ENCODE measurements at places on chromosomes 3 and 15. TPM values are rescaled to one million over a fixed set of nuclear protein-coding genes. Genes with fewer than 3 reads are reported as not detected.

UBAP1L gene
- 7.5 TPM for total RNA-seq

GRCh38 chr3:184604039-184604601 lies 42.5 kb downstream of the EPHB3 start:
- no peak for DNase-seq

GRCh38 chr15:63291507-63291906 lies 14.1 kb downstream of the APH1B start:
- no peak for DNase-seq

GRCh38 chr3:78277220-78277619 lies 1237.3 kb downstream of the ROBO2 start:
- DNase-seq: no peak

DNA sequence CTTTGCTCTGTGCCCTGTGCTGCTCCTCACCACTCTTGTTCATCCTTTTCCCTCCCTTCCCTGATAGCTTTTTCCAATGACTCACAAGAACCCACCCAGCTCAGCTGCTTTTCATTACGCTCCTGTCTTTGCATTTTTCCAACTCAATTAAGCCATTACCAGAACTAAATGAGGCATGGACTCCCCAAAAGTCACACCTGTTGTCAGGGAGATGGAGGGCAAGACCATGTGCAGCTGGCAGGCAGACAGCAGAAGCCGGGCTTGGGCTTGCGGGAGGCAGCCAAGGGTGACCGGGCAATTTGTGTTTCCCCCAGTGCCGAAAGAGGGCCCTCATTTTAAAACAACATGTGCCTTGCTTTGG lies 64.3 kb downstream of the CASR start:
- DNase-seq: no peak

- DNase-seq: no peak
These were observed 9.0 kb downstream of the HCLS1 start for GRCh38 chr3:121651684-121652083.

GRCh38 chr3:1082108-1082507 lies 10.7 kb upstream of the CNTN6 start:
- no peak for DNase-seq

DNA sequence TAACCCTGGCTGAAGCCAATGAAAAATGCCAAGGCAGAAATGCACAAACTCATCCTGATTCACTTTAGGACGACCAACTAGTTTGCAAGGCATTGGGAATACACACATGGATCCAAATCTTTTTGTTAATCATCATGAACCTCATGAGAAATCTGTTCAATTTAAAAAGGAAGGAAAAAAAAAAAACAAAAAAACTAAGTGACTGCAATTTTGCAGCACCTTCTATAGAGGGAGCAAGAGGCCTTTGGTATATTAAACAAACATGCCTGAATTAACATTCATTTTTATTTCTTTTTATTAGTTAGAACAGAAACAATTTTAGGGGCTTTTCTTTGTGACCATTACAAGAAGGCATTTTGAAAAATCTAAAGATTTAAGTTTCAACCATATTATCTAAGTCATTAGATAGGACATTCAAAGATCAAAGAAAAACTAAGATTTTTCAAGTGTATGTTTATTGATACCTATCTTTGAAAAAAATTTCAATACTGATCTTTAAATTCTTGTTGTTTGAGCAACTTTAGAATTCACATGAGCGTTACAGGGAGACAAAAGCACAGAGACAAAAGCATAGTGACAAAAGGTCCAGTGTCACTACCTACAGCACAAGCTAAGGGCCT lies 182.4 kb downstream of the CBLB start:
- DNase-seq: peak; percentile 61

DNA sequence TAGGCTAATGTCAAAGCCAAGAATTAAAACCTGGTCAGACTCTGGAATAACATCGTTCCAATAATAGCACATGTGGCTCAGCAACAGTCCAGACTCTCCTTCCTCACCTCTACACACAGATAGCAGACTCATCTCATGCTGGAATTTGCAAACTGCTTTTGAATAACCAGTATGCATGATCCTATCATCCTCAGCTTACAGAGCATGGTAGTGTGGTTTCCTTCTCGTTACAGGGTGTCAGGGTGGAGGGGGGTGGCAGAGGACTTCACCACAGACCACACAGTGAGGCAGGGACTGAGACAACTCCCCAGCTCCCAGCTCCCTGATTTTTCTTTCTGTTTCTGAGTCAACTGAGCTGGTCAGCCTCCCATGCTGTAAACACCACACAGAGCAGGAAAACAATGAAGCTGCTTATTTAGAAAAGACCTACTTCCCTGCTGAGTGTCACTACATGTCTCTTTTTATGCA lies 101.6 kb downstream of the RPL22L1 start:
- peak; percentile 13 for DNase-seq

DNA sequence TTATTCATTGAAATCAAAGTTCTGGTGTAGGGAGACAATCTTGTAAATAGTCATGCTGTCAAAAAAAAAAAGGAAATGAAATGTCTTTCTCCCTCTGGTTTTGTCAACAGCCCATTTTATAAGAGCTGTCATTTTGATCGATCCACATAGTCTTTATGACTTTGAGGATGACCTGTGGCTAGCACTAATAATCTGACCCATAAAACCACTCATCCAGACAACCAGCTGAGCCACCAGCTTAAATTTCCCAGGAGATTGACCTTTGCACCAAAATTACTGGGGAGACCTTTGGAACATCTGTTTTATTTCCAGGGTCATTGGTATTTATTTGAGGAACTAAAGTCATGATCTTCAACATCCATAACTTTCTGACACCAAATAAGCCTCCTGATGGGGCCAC lies 98.5 kb upstream of the MME start:
- DNase-seq: no peak

GRCh38 chr3:117989982-117990381 lies 1044.7 kb downstream of the IGSF11 start:
- no peak for DNase-seq

GLDN gene
- not detected for total RNA-seq

NMNAT3 gene
- 3.7 TPM for total RNA-seq

DNA sequence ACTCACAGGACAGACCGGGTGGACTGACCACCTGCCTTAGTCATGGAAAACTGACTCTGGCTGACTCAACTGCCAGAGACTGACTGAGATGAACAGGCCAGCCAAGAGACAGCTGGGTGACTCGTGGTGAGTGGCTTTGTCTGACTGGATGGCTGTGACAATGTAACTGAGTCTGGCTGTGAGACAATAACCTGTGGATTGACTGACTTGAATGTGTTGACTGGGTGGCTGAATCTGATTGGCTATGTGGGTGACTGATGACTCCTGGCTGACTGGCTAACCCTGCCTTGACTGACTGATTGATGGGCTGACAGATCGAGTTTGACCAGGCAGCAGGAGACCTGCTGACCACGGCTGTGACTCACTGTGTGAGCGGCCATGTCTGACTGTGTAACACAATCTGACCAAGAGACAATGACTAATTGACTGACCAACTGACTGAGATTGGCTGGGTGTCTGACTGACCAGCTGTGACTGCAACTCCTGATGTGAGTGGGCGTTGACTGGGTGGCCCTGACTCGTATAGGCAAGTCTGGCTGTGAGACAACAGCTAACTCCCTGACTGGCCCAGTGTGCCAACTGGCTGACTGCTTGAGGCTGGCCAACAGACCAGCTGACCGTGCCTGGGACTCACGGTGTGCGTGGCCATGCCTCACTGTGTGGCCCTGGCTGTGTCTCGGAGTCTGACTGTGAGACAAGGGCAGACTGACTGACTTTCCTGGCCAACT lies 509.1 kb downstream of the SHQ1 start:
- no peak for DNase-seq

GRCh38 chr3:49940667-49941249 lies 808 bp downstream of the RBM6 start:
- DNase-seq: peak; percentile 14

SPATA12 gene
- total RNA-seq: not detected

DNA sequence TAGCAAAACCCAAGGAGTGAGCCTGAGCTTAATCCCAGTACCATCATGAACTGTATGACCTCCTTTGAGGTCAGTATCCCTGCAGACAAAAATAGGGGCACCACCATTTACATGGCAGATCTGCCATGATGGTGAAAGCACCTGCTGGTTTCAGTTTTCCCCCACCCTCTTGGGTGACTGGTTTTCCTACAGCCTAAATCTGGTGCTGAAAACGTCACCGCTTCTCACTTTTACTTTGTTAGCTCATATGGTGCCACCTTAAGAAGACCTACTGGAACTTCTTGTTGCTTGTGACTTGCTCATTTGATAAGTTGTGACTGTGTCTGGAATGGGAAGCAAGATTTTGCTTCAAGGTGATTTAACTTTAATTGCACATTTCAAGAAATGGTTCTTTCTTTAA lies 5.1 kb downstream of the PPP1R2 start:
- DNase-seq: peak; percentile 76

DNA sequence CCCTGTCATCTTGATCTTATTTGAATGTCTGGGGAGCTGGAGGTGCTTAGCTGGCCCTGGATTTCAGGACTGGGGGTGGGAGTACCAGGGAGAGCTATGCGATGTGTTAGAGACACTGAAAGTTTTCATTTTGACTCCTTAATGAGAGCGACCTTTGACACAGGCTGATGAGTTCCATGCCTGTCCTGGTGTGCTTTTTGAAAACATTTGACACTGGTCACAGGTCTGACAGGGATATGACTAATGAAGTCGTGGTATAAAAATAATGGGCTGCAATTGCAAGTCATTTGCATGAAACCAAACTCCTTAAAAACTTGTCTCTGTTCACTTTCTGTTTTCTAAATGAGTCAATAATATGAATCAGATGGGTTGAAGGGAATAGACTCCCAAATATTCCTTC lies 81.9 kb downstream of the MECOM start:
- DNase-seq: no peak

GRCh38 chr3:5613599-5613998 lies 426.1 kb downstream of the EDEM1 start:
- DNase-seq: no peak

DNA sequence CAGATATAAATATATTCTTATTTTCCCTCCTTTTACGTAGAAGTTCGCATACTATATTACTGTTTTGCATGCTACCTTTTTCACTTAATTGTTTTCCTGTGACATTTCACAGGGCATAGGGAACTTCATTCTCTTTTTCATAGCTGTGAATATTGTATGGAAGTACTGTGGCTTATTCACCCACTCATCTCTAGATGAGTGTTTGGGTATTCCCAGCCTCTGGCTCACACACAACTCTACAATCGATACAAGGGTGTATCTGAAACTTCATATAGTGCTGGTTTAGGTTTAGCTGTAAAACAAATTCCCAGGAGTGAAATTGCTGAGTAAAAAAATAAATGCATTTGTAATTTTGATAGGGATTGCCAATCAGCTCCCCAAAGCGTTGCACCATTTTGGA lies 55.3 kb upstream of the MAGI1 start:
- DNase-seq: no peak

- no peak for DNase-seq
These were observed 55.4 kb downstream of the SETD2 start for GRCh38 chr3:47108546-47108945.

- no peak for DNase-seq
These were observed 50.8 kb upstream of the MRPS22 start for GRCh38 chr3:139292711-139293664.

DNA sequence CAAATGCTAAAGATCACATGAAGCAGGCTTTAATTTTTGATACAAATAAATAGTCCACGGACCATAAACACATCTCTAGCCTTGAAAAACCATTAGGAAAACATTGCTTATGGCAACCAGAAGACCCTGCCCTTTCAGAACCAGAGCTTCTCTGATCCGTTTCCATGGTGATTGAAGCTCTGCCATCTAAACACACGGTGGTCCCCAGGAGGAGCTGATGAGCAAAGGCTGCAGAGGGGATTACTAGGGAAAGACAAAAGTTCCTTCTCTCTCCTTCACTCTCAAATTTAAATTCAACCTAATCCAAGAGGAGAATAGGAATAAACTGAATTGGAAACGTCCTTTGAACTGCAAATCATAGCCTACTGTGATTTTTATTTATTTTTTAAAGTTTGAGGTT lies 122.0 kb upstream of the ATP10A start:
- no peak for DNase-seq

SPRED1 gene
- total RNA-seq: 1.1 TPM

DNA sequence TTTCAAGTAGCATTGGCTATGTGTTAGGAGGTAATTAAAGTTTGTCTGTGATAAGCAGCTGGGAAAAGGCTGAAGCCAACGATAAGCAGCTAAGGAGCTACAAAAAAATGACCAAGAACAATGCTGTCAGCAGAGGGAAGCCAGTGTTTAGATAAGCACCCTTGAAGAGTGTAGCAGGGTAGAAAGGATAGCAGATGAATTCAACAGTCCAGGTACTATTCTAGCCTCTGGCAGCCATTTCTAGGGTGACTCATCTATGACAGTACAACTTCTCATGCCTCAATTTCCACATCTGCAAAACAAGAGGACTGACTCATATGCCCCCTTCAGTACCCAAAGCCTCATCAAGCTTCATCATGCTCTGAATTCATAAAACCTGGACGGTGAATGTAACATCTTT lies 617.6 kb upstream of the UBE2E2 start:
- DNase-seq: no peak

GRCh38 chr3:60017631-60018030 lies 967.8 kb upstream of the CFAP20DC start:
- DNase-seq: peak; percentile 36

POTEB gene
- not detected for total RNA-seq

ZNF502 gene
- 4.4 TPM for total RNA-seq

DNA sequence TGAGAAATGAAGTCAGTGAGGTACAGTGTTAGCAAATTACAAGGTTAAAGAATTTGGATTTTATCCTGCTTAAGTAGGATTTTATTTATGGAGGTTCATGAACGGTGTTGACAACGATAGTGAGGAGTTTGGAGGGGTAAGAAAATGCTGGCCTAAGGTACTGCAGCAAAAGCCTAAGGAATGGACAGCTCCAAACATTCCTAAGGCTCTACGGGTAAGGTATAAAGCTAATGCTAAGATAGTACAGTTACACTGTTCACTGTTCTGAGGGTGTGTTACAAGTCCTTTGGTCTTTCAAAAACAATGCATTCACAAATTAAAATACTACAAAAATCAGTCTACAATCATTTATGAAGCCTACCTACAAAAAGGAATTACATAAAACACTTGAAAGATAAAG lies 7.3 kb downstream of the MTMR10 start:
- no peak for DNase-seq

GRCh38 chr15:31403606-31404005 lies 77.0 kb downstream of the KLF13 start:
- no peak for DNase-seq

- DNase-seq: no peak
These were observed 996.4 kb upstream of the CFAP20DC start for GRCh38 chr3:60046210-60046609.

GRCh38 chr3:136990826-136991225 lies 33.0 kb downstream of the IL20RB start:
- no peak for DNase-seq

GRCh38 chr3:55721716-55722484 lies 234.8 kb upstream of the WNT5A start:
- peak; percentile 9 for DNase-seq

- DNase-seq: peak; percentile 78
These were observed 2.2 kb upstream of the ULK3 start for GRCh38 chr15:74845208-74845568.

GRCh38 chr15:75723171-75723846 lies 10.7 kb upstream of the CSPG4 start:
- no peak for DNase-seq

- no peak for DNase-seq
These were observed 16.3 kb upstream of the NOX5 start for GRCh38 chr15:68997930-68998777.

SERPINI1 gene
- 9.3 TPM for total RNA-seq

- no peak for DNase-seq
These were observed 371.7 kb downstream of the ZBTB20 start for GRCh38 chr3:114775395-114775794.

GOLGA6L10 gene
- 1.8 TPM for total RNA-seq
